ENCODE measurements at places on chromosomes 6 and 20. TPM values are rescaled to one million over a fixed set of nuclear protein-coding genes. Genes with fewer than 3 reads are reported as not detected.

The DLL1 gene
- 0.46 TPM for total RNA-seq

The ELOVL2 gene
- total RNA-seq, result 3.9 TPM

The TRIM15 gene
- total RNA-seq, result not detected

The DHX16 gene
- 43.7 TPM for total RNA-seq

The FOXP4 gene
- 2.0 TPM for total RNA-seq
